8988T (cell line): ENCODE measurements at places on chromosomes 3 and 15.

DNA sequence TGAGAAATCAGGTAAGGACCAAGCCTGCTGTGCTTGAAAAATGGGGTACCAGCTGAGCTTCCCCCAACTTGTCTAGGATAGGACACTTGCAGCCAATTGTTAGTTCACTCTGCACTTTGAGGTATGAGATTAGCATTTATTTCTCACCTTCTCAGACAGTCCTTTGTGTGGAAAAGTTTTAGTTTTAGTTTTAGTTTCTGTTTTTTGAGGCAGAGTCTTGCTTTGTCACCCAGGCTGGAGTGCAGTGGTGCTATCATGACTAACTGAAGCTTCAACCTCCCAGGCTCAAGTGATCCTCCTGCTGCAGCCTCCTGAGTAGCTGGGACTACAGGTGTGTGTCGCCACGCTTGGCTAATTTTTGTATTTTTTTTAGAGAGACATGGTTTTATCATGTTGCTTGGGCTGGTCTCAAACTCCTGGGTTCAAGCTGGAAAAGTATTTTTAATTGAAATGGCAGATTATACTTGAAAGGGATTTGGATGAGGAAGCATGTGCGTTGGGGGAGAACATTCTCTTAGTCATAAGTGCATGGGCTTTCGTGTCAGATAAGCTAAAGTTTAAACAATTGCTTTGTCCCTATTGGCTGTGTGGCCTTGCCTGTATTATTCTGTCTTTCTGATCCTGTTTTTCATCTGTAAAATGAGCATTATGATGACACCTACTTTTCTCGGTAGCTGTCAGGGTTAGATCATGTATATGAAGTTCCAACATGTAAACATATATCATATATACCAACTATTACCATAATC, 25.2 kb upstream of the CCK start:
- DNase-seq: no peak

- no peak for DNase-seq
Observed at GRCh38 chr3:54916732-54917131, 11.1 kb downstream of the LRTM1 start.

GRCh38 chr3:38647217-38647970, 2.1 kb downstream of the SCN5A start:
- DNase-seq: peak; percentile 27

GRCh38 chr15:62262305-62262941, 97.3 kb upstream of the C2CD4B start:
- DNase-seq: no peak

GRCh38 chr3:42805141-42805821, 991 bp upstream of the HIGD1A start:
- DNase-seq: no peak
